ENCODE measurements at places on chromosomes 2 and 18. TPM values are rescaled to one million over a fixed set of nuclear protein-coding genes. Genes with fewer than 3 reads are reported as not detected.

Gene PLEK
- total RNA-seq: 209 TPM

Gene REG3A
- not detected for total RNA-seq

Gene PROM2
- 1.1 TPM for total RNA-seq

Gene CPO
- total RNA-seq: not detected

Gene MAPK4
- not detected for total RNA-seq

Gene IL1RL1
- 36.3 TPM for total RNA-seq

Gene REG3G
- total RNA-seq: not detected

Gene ZNF396
- total RNA-seq: 0.52 TPM

Gene CIB4
- not detected for total RNA-seq

Gene FLACC1
- 3.4 TPM for total RNA-seq

Gene KYNU
- total RNA-seq: 0.56 TPM

Gene LYPD6
- total RNA-seq: not detected

Gene GPAT2
- total RNA-seq: 10.9 TPM

Gene ALPI
- total RNA-seq: not detected

Gene TWIST2
- total RNA-seq: not detected

Gene RSAD2
- 2.2 TPM for total RNA-seq

Gene C2orf72
- total RNA-seq: 0.36 TPM

Gene ARHGAP15
- 80.6 TPM for total RNA-seq

Gene ELAC1
- total RNA-seq: 10.5 TPM

Gene HOXD4
- not detected for total RNA-seq

Gene TXNDC9
- 40.1 TPM for total RNA-seq

Gene GNLY
- 599 TPM for total RNA-seq

Gene SKA1
- 38.0 TPM for total RNA-seq

Gene SCYGR5
- not detected for total RNA-seq

Gene CHRNG
- total RNA-seq: not detected

Gene PTPN4
- 80.8 TPM for total RNA-seq

Gene IGFBP5
- 0.08 TPM for total RNA-seq

Gene USP14
- total RNA-seq: 79.7 TPM

Gene ASXL2
- total RNA-seq: 38.8 TPM

Measured in natural killer cell treated with Interleukin-12 subunit alpha and Interleukin-12 subunit beta and Interleukin-15 and Interleukin-18, amount 100 ng/mL, for 72 hours (primary cell).